ENCODE measurements at places on chromosomes 7 and 10.

GRCh38 chr7:77954773-77955555, 156.4 kb downstream of the PHTF2 start:
- no peak for DNase-seq

GRCh38 chr10:107450056-107450455, 285.6 kb upstream of the SORCS1 start:
- DNase-seq = no peak

GRCh38 chr10:29256586-29256985, 32.3 kb upstream of the LYZL1 start:
- no peak for DNase-seq

DNA sequence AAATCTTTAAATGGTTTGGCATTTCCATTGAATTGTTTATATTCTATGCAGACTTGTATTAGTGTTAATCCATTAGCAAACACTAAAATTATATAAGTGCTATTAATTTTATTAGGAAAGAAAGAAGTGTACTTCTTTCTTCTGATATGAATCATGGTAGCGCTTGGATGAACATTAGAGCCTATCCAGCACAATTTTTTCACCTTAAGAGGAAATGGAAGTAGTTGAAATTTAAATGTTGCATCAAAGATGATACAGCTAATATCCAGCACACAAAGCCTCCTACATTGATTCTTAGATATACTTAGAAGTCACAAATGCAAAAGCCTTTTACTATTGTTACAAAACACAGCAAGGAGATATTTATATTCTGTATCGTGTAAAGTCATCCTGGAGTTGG, 174.5 kb downstream of the AHR start:
- DNase-seq = no peak

- DNase-seq = peak; percentile 90
Observed at GRCh38 chr7:71535616-71536015, 403.7 kb downstream of the GALNT17 start.

DNA sequence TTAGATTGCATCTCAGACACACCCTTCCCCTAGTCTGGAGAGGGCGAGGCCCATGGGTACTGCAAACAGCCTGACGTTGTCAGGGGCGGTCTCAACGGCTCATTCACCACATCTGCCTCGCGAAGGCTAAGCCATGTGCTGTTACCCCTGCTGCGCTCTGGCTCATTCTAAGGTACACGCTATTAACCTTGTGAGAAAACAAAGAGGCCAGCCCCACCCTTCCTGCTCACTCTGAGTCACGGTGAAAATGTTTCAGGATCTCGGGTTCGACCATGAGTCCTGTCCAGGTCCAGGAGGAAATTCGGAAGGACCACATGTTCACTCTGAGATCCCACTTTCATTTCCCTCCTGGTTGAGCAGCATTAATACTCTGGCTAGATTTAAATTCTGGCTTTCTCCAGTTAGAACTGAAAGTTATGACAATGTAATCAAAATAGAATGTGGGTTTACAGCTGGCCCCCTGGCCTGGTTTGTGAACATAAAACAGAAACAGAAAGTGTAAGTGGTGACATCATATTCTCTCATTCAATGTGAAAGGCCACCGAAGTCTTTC, 55.2 kb downstream of the EGFR start:
- DNase-seq = no peak

DNA sequence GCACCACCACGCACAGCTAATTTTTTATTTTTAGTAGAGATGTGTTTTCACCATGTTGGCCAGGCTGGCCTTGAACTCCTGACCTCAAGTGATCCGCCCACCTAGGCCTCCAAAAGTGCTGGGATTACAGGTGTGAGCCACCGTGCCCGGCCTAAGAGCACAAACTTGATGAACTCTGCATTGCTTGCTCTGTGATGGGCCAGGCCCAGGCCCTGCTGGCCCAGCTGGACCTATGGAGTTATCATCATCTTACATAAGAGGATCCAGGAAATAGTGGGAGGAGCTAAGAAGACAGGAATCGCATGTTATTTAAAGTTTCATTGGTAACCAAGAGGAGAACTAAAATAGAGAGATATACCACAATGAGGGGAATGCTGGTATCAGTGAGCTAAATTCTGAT, 86.9 kb downstream of the DAGLB start:
- no peak for DNase-seq

DNA sequence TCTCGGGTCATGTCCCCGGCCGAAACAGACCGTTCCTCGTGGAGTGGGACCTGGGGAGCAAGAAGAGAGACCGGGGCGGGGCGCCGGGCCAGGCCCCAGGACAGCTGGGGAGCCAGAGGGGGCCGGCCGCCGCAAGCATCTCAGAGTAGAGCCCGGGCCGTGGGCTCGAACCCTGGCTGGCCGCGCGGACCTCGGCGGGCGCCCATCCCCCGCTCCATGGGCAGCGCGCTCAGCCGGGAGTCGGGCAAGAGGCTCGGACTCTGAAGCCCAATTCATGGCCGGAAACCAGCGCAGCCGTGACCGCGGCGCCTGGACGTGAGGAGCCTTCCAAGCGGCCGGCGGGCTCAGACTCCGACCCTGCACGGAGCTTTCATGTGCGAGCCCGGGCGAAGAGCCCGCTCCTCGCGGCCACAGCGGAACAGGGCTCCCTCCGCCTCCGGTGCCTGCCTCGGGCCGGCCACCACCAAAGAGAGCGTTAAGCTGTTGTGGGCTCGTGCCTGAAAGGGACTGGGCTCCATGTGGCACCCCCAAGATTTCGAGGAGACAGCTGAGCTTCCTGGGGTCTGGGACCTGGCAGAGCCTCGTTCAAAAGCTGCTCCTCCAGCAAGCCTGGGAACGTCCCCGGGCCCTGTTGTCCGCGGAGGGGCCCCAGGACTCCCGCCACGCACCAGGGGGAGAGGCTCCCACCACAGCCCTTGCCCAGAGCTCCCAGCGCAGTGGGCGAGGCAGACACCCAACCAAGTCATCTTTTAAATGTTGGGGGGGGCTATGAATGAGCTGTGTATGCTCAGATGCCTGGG, 757 bp upstream of the GRID1 start:
- no peak for DNase-seq

DNA sequence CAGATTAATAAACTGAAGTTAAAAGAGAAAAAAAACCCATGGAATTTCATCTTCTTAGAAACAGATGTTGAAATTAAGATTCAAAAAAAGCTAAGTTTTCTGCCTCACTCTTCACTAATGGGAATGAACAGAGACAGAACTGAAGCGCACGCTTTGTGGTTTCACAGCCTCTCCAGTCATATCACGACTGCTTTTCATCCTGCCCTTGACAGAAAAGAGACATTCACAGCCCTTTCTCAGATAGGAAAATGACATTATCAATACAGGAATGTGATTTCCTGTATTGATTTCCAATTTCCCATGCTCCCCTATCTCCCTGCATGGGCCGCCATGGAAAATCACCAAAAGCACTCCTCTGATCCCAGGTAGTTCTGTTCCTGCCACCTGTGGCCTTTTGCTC, 108.2 kb downstream of the PFKFB3 start:
- DNase-seq = no peak

GRCh38 chr7:113891031-113891350, 27.8 kb downstream of the PPP1R3A start:
- DNase-seq = no peak

GRCh38 chr10:58773944-58774343, 261.3 kb downstream of the BICC1 start:
- DNase-seq = no peak

- no peak for DNase-seq
Observed at GRCh38 chr7:17109020-17109419, 189.4 kb upstream of the AHR start.

DNA sequence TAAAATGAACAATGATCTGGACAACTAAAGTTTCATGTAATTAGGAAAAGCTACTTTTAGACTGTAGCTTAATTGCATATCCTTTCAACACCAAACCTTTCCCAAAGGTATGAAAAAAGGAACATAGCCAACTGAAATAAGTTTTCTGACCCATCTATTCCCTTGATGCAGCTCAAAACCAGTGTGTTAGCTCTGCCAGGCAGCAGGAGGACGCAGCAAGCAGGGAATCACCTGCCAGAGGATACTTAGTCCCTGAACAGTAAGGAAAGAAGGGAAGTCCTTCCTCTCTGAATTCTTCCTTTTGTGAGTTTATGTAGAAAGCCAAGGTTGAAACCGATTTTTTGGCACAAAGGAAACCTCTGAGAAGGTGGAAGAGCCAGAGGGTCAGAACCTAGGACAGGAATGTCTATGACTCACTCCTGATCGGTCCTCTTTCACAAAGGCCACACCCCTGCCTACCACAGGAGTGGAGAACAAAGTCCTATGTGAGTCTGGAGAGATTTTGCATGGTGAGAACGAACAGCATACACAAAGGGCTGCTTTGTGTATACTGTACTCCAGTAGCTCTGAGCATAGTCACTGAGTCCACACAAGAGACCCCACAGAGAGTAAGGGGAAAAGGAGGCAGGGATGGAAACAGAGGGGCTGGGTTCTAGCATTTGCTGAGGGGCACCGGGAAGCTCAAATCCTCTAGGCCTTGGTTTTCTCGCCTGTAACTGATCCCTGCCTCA, 68.8 kb upstream of the GSDME start:
- DNase-seq = no peak

DNA sequence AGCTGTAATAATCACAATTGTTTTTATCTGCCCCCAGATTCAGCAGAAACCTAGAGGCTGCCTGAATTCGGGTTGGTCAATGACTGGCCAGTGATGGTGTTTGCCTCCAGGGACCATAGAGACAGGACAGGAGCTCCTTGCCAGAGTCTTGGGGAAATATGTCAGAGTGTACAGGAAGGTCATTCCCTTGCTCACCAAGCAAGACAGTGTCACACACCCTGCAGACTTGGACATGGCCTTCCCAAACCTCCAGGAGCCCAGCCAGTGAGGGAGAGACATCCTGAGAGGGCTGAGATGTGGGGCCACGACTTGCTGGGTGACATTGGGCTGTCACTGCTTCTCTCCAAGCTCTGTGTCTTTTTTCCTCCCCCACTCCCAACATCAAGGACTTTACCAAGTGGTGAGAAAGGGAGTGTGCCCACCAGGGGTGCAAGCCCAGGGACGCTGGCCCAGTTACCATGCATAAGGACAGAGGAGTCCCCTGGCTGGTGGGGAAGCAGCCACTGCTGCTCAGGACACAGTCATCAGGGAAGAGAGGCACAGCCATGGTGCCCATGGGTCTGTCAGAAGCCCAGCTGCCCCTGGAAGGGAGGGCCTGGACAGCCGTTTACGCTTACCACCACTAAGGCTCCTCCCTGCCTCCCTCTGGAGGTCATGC, 25.3 kb upstream of the C10orf53 start:
- DNase-seq = no peak

GRCh38 chr10:22669163-22669711, 45.1 kb downstream of the PIP4K2A start:
- no peak for DNase-seq

DNA sequence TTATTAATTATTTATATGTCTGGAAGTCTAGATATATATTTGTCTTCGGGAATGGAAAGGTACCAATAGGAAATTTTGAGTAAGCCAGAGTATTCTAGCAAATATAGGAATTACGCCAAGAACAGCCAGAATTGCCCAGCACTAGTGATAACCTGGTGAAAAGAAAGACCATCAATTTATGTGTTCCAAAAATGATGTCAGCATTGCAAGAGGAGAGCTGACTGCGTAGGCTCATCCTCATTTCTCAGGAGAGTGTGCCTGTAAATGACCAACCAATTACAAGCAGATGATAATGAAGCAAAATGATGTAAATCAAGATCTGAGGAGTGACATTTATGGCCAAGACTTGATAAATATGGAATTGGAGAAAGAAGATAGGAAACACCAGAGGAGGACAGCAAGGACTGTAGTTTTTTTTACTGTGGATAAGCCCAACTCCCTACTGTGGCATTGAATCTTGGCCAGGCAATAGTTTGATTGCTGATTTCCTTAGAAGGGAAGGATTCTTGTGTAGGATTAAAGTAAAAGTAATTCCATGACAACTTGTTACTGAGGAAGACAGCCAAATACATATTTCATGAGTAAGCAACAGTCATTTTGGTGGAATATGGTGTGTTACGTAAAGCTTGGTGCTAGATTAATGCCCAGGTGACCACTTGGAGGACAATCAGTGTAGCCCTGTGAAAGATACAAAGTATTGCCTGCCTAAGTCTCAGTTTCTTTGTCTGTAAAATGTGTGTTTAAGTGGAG, 590.8 kb downstream of the AUTS2 start:
- DNase-seq = no peak

DNA sequence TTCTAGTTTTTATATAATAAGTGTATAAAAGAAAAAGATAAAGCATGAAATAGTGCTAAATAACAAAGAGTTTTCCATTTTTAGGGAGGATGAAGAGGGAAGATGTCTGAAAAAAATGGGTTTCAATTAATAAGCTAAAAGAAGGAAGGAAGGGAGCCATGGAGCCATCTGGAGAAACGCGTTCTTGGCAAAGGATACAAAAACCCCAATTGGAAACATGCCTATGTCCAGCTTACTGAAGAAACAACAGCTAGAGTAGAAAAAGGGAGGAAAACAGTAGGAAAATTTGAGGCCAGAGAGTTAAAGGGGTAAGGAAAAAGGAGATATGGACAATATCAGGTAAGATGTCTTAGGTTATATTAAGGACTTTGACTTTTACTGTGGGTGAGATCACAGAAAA, 416.2 kb upstream of the GHITM start:
- DNase-seq = peak; percentile 25

DNA sequence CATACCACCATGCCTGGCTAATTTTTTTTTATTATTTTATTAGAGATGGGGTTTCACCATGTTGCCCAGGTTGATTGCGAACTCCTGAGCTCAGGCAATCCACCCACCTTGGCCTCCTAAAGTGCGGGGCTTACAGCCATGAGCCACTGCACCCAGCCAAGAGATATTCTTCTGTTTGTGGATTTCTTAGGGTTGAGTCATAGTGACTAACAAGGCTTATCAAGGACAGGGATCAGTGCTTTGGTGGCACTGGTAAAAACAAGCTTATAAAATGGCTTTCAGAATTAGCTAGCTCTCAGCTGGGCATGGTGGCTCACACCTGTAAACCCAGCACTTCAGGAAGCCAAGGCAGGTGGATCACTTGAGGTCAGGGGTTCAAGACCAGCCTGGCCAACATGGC, 122.4 kb downstream of the ZNF248 start:
- DNase-seq = no peak

- peak; percentile 87 for DNase-seq
Observed at GRCh38 chr10:3043512-3044368, 23.6 kb upstream of the PFKP start.

DNA sequence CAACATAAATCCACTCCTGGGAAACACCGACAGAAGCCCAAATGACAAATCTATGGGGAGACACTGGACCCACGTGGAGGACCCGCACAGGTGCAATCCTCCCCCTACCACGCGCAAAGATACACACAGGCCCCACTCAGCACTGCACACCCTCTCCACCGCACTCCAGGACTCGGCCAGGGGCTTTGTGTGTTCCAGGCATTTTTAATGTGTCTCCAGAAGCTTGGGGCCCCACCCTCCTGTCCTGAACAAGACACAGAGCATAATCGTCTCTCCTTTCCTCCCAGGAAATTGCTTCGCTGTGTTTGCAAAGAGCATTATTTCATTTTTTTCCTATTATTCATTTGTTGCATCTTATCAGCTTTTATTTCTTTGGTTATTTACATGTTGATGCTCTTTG, 82.8 kb downstream of the GLI3 start:
- no peak for DNase-seq

- no peak for DNase-seq
Observed at GRCh38 chr7:85184599-85185423, 2.0 kb downstream of the SEMA3D start.

GRCh38 chr7:45597286-45597984, 23.3 kb downstream of the ADCY1 start:
- DNase-seq = no peak

Measured in cerebellar cortex (tissue), 1 donor.